ENCODE measurements at places on chromosomes 13 and 19.

DNA sequence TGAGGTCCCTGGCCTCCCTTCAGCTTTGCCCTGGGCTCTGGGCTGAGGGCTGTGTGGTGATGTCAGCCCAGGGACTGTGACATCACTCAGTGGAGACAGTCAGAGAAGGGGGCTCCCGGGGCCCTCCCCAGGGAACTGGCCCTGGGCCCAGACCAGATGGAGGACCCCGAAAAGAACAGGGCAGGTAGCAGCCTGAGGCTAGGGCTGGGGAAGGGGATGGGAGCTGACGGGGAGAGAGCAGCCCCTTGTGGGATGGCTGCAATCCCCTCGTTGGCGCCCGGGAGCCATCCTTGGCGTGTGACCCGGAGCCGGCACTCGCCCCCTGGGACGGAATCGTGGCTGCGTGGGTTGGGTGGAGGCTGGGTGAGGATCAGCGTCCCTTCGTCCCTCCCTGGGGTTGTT lies 13.6 kb downstream of the CSNK1G2 start:
- no peak for ATAC-seq

DNA sequence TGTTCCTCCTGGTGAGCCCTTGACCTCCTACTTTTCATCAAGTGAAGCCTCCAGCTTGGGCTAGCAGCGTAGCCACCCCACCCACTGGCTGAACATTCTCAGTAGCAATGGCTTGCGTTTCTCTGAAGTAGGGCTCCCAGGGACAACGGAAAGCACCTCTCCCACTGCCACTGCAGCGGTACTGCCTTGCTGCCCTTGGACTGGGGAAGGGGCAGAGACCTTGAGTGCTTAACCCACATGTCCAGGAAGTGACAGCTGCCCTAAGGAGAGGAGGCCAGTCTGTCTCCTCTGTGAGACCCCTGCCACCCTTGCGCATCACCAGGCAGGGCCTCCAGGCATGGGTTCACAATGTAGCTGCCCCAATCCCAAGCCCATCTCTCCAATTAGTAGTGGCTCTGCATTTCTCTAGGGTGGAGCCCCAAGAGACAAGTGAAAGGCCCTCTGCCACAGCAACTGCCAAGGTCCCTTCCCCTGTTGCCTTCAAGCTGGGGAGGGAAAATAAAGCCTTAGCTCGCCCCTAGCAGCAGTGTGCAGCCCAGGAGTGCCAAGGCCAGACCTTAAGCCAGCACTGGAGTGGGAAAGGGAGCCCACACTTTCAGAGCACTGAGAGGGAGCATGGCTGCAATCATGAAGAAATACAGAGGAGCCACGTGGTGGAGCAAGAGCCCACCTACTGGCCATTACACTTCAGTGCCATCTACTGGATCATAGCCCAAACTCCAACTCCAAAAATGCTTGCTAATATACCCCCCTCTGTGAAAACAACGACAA lies 175.9 kb upstream of the TRPC4 start:
- no peak for ATAC-seq

- no peak for ATAC-seq
Measured at GRCh38 chr13:111662451-111662850, 342.0 kb downstream of the TEX29 start.

DNA sequence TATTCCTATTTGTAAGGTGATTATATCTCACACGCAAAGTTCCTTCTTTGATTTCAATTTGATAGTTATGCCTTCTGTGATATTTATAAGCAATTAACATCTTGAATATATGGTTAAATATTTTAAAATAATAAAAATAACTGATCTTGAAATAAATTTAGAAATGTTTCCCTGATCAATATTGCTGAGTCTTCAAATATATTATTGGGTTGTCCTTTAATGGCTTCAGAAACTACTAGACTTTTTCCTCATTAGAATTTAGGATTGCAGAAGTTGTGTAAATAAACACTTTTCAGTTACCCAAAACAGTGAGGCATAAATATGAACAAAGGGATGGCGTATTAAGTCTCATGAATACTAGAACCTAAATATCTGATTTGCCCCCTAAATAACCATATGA lies 252.3 kb upstream of the PRR20A start:
- ATAC-seq: no peak

DNA sequence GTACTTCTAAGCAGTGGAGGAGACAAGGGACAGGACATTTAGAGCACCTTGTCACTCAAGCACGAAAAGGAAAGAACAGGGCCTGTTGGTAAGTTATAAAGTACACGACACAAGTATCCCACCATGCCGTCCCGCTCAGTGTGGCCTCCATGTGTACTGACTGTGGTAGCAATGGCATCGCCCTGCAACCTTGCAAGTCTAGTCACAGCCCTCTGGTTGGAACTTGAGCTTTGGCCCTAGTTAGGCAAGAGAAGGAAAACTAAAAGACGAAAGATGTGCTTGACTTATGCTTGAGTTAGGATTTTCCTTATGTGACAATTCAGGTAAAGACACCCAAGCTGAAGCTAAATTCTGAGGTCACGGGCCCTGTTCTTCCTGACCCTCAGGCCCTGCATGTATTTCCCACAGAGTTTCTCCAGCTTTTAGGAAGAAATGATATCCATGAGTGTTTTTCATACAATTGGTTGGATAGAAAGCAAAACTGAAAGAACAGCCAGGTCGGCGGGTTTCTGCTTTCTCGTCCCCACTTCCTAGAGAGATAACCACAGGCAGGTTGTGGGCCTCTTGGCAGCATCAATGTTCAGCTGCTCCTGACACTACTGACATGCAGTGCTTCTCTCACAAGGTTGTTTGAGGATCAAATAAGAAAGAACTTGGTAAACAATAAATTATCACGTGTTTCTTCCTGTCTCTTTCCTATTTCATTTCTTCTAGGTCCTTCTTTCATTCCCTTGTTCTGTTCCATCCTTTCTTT lies 216.2 kb downstream of the IRS2 start:
- ATAC-seq: peak; percentile 36

- no peak for ATAC-seq
Measured at GRCh38 chr19:5877882-5878281, 7.5 kb upstream of the FUT5 start.

- no peak for ATAC-seq
Measured at GRCh38 chr13:41490371-41491015, 33.1 kb downstream of the RGCC start.

- no peak for ATAC-seq
Measured at GRCh38 chr19:45448887-45449299, 18.9 kb upstream of the FOSB start.

DNA sequence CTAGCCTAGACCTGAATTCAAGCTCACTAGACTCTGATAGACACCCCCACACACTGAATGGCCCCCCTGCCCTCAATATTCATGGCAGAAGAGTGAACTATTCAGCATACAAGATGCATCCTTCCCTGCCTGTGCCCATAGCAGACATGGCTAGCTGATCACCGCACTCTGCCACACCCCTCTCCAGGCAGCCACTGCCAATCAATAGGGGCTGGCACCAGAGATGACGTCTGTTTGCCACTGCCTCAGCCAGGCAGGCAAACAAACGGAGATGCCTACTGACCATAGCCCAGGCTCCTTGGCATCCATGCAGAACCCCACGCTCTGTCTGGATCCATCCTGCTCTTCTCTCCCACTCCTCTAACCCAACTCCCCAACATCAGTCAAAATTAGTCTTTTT lies 13.8 kb upstream of the NPAS1 start:
- no peak for ATAC-seq

DNA sequence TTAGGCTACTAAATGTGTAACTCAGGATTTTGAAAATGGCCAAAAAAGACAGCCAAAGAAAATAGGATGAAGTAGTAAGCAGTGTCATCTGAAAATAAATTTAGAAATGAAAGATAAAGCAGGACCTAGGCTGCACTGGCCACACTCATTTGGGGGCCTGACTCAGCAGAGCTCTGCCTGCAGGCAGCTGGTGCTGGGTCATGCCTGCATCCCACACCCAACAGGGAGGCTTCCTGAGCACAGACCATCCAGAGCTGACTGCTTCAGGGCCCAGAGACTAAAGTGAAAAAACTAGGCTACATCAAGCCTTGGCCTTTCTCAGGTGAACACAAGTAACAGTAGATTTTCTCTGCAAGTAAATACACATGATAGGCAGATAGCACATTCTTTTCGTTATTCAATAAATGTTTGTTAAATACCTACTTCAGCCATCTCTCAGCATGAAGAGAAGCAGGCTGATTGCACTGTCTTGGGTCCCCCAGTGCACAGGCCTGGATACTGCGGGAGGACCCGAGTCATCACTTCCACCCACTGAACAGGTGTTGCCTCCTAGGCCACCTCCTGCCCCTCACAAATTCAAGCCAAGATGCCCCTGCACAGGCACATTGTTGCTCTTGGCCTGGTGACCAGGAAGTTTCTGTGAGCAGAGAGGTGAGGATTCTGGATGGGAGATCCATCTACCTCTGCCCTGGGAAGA lies 284.0 kb downstream of the OXGR1 start:
- ATAC-seq: no peak

DNA sequence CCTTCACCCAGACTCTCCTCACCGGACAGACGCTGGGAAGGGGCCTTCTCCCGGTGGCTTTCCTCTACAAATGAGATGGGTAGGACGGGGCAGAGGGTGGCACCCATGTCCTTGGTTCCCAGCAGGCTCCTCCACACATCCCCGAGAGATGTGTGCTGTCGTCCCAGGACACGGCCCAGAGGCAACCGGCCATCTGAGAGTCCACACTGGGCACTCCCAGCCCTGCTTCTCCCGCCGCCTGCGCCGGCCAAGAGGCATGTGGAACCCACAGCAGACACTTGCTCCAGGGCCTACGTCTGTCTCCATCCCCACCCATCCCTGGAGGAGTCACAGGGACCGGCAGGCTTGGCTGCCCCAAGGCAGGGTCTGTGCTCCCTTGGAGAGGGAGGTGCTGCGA lies 179.9 kb downstream of the KDM4B start:
- no peak for ATAC-seq

GRCh38 chr19:49141352-49141751 lies 13.8 kb downstream of the HRC start:
- no peak for ATAC-seq

DNA sequence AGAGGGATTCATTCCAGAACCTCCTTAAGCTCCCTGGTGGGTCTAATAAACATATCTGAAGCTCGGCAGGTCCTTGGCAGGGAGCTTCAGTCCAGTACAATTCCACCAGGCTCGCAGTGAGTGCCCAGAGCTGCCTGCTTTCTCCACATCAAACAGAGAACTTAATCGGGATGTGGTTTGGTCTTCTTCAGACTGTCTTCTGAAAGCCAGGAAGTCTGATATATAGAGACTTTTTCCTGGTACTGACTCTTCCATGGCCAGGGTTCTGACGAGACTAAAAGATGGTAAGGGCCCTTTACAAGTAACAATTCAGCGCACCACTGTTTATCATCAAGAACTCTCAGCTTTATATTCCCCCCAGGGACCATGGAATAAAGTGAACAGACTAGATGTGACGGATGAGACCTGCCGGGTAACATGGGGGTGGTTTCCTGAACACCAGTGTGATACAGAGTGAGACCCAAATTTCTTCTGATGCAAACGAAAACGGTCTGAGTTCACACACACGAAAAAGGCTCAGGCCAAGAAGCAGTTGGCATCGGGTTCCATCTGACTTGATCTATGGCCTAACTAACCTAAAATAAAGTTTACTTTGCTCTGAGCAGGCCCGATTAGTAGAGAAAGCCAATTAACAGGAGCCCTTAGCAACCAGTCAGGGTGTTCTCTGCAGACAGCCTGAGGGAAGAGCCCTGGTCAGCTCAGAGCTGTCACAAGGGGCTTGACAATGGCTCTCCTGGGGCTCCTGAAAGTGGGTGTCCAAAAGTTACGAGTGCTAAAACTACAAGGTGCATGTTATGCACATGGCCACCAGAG lies 29.0 kb downstream of the RANBP3 start:
- ATAC-seq: no peak

- ATAC-seq: no peak
Measured at GRCh38 chr13:44425041-44425814, 51.6 kb downstream of the SERP2 start.

DNA sequence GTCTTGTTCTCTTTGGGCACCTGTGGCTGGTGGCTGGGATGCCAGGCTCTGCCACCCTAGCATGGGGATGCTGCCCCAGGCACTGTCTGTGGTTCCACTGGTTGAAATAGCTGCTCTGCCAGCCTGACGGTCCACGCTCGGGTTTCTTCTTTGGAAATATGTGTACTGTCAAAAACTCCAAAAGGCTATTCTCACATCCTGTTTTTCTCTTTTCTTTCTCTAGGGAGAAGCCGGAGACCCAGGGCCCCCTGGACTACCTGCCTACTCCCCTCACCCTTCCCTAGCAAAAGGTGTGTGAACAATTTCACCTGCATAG lies 115.0 kb downstream of the RAB20 start:
- ATAC-seq: no peak

Data from activated CD4-positive, CD25-positive, alpha-beta regulatory T cell treated with anti-CD3 and anti-CD28 coated beads, Interleukin-2, amount 50 U/mL, for 24 hours (primary cell).